RPMI7951 (cell line): ENCODE measurements at places on chromosomes 7 and 10.

DNA sequence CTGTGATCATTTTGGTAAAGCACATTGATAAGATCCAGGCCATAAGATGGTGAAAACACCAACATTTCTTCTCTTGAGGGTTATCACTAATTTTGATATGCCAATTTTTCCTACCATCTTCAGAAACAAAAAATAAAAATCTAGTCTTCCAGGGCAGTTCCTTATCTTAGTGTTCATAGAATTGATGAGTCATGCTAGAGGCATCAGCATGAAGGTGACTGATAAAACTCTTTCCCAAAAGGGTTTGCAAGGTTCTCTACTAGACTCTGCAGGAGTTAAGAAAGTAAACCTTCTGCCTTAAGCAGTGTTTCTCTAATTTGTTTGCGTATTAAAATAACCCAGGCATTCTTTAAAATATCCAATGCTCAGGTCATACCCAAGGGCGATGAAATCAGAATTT is 483.1 kb upstream of the CNTNAP2 start:
- peak; percentile 4 for DNase-seq

- DNase-seq: no peak
These were observed 46.5 kb upstream of the GLI3 start for GRCh38 chr7:42283553-42283952.

DNA sequence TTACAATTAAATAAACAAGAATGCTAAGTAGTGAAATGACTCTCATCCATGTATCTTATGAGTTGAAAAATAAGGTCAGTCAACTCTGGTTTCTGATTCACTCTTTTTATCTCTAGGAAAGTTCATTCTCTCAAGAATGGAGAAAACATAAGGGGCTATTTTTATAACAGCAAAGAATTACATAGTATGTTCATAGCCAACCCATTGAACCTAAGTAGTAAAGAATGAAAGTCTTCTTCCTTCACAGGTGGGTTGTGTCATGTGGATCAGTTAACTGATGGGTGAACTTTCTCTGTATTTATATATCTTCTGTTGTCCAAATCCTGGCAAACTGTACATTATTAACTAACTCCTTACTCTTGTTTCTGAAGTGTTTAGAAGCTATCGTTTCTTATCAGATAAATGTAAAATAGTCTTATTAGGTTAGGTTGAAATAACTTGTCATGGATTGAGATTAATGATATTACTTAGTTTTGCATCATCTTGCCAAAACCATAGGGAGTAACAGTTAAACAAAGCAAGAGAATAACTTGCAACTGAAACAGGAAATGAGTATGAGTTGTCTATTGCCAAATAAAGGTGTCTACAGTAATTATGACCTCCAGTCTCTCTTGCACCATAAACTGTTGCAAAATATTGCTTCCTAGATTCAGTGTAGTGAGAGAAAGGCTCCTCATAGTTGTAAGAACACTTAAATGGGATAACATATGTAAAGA is 86.8 kb downstream of the ANKRD7 start:
- DNase-seq: no peak

DNA sequence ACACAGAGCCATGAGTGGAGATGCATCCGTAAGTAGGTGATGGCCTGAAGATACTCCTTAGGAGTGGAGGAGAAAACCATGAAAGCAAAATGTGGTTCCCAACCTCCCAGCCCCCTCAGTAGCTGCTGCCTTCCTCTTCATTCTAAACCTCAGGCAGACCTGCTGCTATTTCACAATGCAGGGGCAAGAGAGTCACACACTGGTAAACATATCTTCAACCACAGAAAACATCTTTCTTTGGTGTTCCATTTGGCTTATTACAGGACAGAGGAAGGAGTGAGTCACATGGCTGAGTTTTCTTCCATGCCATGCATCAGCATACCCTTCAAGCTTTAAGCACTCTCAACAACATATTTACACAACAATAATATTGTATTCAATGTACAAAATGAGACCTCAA is 342.1 kb downstream of the BMPER start:
- peak; percentile 80 for DNase-seq

DNA sequence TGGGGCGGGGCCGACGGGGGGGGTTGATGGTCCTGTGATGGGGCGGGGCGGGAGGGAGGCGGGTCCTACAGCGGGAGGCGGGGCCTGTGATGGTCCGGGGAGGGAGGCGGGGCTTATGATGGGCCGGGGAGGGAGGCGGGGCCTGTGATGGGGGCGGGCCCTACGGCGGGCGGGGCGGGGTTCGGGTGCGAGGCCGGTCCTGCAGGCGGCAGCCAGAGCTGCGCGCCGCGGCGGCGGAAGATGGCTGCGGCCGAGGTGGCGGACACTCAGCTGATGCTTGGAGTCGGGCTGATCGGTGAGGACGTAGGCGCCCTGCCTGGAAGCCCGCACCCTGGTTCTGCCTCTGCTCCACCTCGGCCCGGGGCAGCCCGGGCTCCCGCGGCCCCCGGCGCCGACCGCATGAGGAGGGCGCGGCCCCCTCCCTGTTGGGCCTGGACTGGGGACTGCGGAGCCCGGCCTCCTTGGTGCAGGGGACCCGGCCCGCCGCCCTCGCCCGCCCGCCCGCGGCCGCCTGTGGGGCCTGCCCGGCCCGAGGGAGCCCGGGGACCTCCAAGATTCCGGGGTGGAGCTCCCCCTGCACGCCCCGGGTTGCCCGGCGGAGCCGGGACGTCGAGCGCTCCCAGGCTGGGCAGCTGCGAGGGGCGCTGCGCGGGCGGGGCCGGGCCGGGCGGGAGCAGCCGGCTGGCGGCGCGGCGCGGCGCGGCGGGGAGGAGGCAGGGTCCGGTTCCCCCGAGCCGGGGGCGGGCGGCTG is at the start of gene DENND10:
DENND10 (plus strand) TSS at position 211 of the 751 bp plus-strand sequence; CDS start at position 241, 30 bp downstream.
- peak; percentile 63 for DNase-seq

- DNase-seq: no peak
These were observed 21.3 kb upstream of the TMEM254 start for GRCh38 chr10:80057171-80057570.

- DNase-seq: no peak
These were observed 39.2 kb upstream of the SLC26A3 start for GRCh38 chr7:107842213-107842612.

GRCh38 chr7:17042211-17042610 is 160.4 kb upstream of the AGR3 start:
- DNase-seq: no peak

DNA sequence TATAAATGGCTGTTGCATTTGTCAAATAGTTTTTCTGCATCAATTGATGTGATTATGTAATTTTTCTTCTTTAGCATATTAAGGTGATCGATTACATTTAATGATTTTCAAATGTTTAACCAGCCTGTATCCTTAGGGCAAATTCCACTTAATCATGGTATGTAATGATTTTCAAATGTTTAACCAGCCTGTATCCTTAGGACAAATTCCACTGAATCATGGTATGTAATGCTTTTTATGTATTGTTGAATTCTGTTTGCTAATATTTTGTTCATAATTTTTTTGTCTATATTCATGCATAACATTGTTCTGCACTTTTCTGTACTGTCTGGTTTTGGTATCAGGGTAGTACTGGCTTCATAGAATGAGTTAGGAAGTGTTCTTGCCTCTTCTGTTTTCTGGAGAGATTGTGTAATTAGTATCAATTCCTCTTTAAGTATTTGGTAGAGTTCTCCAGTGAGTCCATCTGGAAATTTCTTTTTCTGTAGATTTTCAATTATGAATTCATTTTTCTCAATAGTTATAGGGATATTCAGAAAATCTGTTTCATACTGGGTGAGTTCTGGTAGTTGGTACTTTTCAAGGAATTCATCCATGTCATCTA is 393.2 kb upstream of the FOXK1 start:
- DNase-seq: no peak

DNA sequence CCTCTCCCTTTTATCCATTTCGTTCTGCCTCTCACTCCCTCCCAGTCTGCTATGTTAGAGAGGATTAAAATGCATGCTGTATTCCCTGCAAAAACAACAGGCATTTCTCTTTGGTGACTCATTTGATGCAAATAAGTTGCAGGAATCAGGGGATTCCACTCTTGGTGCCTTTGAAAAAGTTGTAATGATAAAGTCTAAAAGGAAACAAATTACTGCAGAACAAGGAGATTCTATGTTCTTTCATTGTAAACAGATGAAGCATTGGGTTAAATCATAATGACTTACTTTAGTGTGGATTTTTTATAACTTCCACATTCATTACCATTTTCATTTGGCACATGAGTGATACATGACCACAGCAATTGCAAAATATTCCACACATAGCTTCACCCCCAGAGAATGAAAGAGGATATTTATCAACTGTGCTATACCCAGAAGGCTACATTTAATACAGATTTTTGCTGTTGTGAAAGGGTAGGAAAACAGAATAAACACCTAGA is 33.4 kb upstream of the ABLIM1 start:
- peak; percentile 56 for DNase-seq

- DNase-seq: no peak
These were observed 184.5 kb downstream of the ADK start for GRCh38 chr10:74335501-74335900.

DNA sequence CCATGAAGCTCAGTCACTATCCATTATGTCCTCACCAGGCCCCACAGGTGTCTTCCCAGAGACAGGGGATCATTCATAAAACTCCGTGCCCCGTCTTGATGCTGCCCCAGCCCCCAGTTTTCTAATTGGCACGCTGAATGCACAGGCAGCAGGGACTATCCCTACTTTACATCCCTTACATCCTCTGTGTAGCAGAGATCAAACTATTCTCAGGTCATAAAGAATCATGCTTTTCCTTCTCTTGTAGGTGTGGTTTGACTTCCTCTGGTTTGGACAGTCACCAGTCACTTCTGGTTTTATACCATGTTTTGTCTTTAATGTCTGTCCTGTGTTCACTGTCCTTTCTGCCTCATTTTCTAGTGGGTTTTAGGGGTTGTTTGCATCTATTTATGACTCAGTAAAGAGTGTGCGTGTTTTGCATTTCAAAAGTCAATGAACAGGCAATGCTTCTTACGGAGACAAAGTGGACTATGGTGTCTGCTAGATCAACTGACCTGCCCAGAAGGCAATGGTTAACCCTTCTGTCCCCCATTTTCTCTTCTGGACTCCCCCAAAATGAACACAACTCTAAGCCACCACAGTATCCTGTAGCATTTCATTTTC is 140.4 kb upstream of the NPVF start:
- DNase-seq: no peak

DNA sequence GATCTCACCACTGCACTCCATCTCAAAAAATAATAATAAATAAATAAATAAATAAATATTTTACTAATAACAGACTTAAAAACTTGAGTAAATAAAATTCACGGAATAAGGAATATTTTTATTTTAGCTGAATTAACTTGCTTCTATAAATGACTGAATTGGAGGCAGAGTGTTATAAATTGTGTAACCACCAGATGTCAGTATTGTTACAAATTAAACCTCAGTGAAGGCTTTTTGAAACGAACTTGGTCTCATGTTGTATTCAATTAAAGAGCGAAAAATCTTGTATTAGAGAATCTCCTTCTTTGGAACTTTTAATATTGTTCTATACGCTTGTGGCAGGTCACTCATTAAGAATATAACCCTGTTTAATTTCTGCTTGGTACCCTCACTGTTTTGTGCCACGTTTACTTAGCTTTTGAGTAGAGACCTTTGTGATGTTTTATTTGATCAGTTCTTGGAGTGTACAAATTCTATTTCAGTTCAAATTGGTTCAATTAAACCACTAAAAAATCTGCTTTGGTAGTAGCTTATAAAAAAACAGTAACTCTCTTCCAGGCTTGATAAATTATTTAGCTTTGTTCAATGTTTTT is 45.6 kb upstream of the SCIN start:
- DNase-seq: peak; percentile 50

GRCh38 chr7:30327813-30328212 is 43.4 kb downstream of the ZNRF2 start:
- DNase-seq: peak; percentile 47

- no peak for DNase-seq
These were observed 130.7 kb downstream of the TRRAP start for GRCh38 chr7:99008921-99009530.

- DNase-seq: no peak
These were observed 252.8 kb upstream of the YAE1 start for GRCh38 chr7:39313376-39313775.

DNA sequence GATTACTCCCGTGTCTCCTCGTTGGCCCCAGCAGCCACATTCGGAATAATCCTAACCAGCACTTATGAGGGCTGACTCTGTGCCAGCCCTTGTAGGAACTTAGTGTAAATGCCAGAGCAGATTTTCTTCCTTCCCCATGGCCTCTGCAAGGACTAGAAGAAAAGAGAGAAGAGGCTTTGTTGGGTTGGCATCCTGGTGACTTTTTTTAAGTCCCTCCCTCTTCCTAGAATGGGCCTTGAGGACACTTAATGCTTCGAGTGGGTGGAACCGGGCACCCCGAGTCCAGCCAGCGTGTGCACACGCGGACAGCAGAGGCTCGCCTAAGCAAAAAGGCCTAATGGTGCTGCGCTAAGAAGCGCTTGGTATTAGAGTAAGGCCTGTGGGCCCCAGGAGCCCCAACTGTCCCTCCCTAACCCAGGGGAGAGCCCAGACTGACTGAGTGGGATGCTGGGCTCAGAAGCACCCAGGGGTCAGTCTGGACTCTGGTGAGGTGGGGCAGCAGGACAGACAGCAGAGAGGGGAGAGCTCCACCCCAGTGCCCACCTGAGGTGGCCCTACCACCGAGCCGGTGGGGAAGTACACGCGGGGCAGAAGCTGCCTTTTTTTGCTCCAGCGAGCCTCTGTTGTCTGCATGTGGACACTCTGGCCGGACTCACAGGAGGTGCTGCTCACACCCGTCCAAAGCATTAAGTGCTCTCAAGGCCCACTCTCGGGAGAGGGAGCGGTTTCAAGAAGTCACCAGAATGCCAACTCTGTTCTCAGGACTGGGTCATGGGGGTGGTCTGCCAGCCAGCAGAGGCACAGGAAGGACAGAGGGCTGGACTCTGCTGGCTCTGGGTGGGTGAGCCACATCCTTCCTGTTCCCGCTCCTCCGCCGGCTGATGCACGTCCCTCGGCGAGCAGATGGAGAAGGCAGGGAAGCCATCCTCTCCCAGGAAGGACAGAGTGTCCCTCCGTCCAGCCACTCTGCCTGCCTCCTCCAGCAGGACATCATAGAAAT is 12.5 kb downstream of the ITPRIP start:
- no peak for DNase-seq

DNA sequence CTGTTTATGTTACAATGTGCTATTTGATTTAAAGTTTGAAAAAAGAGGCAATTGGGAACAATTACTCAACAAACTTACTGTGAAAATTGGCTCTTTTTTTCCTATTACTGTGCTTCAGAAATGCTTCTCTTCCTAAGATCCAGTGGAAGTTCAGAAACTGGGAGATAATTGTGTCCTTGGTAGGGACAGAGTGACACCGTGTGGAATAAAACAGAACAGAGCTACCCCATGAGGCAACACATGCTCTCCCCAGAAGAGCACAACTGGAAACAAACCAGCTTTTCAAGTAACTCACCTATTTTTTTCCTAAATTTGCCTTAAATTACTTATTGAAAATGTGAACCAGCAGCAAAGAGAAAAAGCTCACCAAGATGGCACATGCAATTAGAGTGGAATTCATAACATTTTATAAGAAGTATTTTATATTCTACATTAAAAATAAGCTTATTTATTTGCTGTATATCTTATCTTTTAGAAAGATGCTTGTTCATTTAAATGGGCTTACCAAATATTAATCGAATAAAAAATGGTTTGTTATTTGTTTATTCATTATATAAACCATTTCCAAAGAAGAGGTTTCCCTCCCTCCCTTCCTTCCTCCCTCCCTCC is 346.1 kb upstream of the ANKRD30A start:
- peak; percentile 83 for DNase-seq
